ENCODE measurements at places on chromosomes 3 and 15.
A peak's percentile ranks its signal among the peaks of the same experiment; 100 is the strongest.

- DNase-seq = no peak
These were observed 61.8 kb upstream of the RPL32 start for GRCh38 chr3:12903000-12903800.

- no peak for DNase-seq
These were observed 198.4 kb upstream of the UBE2E1 start for GRCh38 chr3:23607184-23607847.

DNA sequence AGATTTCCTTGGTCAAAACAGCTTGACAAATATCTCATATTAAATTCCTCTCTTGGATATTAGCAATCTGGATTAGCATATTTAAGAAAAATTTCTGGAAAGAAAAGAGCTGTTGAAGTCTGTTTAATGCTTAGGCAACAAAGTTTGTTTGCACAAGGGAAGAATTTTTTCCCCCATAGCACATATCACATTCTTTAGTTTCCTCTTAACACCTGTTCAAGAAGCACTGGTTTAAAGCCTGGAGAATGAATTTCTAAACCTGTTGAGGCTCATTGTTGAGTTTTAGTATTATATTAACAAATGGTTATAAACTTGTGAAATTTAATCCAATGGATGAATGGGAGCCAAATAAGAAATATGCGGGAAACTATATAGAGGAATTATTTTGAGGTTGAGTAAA is 41.5 kb downstream of the NLGN1 start:
- no peak for DNase-seq

DNA sequence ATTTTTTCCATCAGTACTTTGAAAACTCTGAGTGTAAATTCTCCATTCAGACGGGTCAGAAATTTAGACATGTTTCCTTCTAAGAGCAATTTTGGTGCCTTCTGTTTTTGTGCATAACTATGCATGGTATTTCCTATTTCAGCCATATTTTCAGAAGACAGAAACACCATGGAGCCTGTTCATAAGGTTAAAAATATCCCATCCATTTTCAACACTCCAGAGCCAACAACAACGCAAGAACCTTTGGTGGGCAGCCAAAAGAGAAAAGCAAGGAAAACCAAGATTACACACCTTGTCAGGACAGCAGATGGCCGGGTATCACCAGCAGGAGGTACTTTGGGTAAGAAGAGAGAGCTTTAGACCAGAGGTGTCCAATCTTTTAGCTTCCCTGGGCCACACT is 275.6 kb downstream of the BBX start:
- no peak for DNase-seq

DNA sequence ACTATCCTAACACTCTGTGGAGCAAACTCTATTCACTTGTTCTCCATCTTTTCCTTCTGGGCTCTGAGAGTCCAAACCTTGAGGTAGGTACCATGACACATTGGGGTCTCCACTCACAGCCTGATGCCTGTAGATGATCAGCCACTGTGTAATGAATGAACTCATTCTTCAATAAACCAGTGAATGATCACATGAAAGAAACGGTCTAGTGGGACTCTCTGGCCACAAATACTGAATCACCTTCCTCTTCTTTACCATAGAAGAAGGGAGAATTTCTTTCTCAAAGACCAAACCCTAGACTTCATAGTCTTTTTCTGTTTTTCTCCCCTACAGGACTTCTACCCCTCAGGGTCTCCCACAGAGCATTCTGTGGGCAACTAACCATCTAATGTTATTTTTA is 20.5 kb upstream of the ABHD2 start:
- DNase-seq = no peak

GRCh38 chr15:59751552-59752413 is 62.7 kb upstream of the BNIP2 start:
- DNase-seq = no peak

GRCh38 chr15:73426323-73426994 is 16.5 kb upstream of the REC114 start:
- DNase-seq = no peak

DNA sequence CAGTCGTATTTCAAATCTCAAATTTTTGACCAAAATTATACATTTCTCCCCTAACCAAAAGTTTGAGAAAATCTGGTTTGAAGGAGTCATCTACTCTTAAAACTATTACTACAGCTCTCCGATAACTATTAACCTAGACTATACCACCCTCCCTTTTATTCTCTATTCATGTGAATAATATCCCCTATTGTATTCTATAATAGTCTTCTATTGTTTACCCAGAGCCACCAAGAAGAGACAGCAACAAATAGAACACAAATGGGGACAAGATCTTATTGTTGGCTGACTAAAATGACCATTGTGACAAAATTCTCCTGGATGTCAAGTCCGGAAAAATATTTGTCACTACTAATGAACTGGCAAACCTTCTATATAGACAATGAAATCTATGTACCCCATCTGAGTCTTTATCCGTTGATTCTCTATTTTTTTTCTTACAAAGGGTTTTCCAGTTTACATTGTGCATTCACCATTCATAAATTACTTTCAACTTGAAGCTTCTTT is 618.0 kb downstream of the CADM2 start:
- no peak for DNase-seq

DNA sequence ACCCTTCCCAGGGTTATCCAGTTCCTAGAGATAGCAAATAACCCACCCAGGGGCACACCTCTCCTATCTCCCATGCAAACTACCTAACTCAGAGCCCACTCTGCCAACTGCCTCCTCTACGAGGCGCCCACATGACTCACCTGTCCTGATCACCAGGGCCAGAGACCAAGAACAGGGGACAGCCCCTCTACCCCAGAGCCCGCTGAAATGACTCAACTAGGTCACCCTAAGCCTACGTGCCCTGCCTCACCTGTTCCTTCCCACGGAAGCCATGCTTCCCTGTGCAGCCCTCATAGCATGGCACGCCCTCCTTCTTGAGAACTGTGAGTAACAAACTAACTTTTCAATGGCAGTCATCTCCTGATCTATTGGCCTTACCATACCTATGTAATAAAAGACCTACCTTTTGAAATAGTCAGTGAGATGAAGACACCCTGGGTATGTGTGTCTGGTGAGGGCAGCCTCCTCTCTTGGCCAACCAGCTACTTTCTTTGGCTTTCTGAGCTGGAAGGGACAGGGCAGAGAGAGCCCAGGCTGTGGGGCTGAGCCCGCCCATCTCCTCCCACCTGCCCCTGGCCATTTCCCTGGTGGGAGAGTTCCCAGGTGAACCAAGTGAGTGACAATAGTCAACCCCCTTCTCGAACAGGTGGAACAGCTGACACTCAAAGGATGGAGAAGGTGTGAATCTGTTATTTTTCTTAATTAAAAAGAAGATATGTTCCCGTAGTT is 25.5 kb upstream of the PRR23E start:
- DNase-seq = no peak

GRCh38 chr3:101635954-101636798 is 40.8 kb downstream of the ZBTB11 start:
- DNase-seq = peak; percentile 39

GRCh38 chr15:88166082-88166993 is 90.2 kb downstream of the NTRK3 start:
- DNase-seq = no peak

GRCh38 chr3:119529883-119530282 is 29.5 kb downstream of the CD80 start:
- DNase-seq = no peak

Data from stimulated activated CD4-positive, alpha-beta T cell treated with anti-CD3 and anti-CD28 coated beads, TNF-alpha, amount 100 ng/mL, for 48 hours (primary cell).